ENCODE measurements at places on chromosomes 12 and 14.

DNA sequence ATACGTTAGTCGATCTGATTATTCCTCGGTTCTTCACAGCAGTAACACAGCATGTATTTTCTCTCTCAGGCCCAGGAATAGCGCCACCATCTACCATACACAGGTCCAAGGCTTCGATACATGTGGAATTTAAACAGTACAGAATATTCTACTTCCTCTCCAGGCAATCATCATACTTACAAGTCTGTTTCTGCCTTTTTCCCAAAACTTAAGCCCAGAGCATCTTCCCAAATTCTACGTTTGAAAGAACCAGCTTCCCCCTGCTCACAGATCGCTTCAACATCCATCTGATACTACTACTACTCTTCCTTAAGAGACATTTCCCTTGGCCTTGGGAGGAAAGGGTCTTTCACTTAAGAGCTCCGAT, 626 bp downstream of the TXNDC16 start:
- DNase-seq, result peak; percentile 41

GRCh38 chr14:36214476-36215216, 38.1 kb upstream of the PTCSC3 start:
- no peak for DNase-seq

- peak; percentile 15 for DNase-seq
Measured at GRCh38 chr12:123390498-123391426, 6.8 kb downstream of the KMT5A start.

DNA sequence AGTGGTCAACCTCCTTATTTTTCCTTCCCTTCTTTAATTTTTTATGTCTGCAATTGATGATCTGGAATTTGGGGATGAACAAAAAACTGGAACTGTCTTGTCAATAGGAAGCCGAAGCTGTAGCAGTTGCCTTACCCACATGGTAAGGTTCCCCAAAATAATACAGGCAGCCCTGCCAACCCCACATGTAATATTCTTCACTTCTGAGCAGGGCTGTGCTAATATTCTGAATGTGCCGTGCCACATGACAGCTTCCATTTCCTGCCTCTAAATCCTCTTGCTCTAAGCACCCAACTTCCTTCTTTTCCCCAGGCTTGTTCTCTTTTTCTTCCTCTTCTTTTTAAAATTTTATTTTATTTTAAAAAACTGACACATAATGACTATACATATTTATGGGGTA, 39.6 kb downstream of the GPATCH2L start:
- DNase-seq, result no peak

DNA sequence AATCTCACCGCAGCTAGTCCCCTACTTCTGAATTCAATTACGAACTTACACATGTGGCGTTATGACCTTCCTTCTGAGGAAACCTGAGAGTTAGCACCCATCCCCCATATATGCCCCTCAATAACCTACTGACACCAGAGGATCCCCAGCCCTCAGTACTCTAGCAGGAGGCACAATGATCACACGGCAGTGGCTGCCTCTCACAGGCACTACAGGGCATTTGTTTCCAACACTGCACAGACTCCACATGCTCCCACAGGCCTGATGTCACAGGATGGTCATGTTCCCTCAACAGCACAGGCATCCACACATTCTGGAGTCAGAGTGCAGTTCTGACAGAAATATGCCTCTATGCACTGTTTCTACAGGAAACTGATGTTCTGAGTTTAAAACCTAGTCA, 17.4 kb downstream of the PPP1CC start:
- no peak for DNase-seq

DNA sequence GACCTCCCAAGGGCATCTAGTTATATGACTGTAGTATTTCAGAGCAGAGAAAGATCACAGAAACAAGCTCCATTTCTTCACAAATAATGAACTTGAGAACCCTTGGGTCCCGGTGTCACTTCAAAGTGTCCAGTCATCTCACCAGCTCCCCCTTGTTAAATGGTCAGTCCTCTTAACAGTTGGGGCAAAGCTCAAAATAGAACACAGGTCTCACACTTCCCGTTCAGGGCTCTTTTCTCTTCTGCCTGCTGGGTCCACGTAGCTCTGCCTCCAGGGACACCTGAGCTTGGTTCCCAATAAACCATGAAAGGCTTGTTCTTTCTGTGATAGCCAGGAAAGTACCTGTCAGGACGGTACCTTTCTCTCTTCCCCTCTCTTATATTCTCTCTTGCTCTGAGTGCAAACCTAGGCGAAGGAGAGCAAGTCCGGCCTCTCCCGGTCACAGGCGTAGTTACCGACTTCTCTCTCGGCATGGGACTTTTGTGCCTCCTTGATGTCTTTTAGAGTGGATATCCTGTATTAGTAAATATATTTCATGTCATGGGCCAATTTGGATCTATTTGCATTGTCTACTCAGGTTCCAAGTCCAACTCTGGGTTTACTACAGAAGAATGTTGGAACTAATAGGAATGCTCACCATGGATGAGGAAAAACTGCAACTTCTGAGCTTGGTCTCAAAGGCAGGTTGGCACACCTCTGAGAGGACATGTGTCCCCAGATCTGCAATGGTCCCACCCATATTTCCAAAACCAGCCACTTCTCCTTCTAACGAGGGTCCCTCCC, 118.8 kb upstream of the PARP11 start:
- DNase-seq, result no peak

DNA sequence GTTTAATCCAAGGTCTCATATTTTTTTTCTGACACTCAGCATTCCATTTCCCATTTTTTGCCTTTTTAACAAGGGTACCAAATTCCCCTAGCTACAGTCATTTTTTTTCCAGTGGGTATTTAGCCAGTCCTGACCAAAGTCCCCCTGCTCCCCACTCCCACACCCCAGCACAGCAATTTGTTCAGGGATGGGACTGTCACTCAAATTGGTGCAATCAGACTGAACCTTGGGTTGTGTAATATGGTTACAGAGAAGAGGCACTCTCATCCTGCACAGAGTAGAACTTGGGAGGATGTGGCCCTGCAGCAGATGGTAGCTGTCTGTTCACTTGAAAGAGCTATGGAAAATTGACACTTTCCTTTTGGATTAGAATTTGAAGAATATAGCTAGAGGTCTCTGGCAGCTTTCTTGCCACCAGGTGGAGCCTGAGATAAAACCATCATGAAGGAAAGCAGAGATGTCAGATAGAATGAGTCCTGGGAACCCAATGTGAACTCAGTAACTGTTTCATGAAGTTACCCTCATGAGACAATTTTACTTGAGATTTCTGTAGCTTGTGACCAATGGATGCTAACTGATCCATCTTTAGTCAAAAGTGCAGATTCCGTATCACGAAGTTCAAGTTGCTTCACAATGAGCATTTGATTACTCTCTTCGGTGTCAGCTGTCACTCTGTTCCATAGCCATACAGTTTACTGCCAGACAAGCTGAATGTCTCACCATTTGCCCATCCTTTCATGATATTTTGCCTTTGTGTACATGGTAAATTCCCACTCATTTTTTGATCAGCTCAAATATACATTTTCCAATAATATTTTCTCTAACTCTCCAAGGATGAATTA, 394.0 kb upstream of the SYT1 start:
- DNase-seq, result no peak

GRCh38 chr14:28966416-28967233, 200.0 kb downstream of the FOXG1 start:
- DNase-seq, result no peak

- no peak for DNase-seq
Measured at GRCh38 chr12:52772772-52773171, 4.4 kb downstream of the KRT76 start.

- no peak for DNase-seq
Measured at GRCh38 chr12:47988073-47989022, 15.9 kb downstream of the COL2A1 start.

Measured in right lung (tissue), 10 donors.